ENCODE measurements at places on chromosomes 1 and 21. TPM values are rescaled to one million over a fixed set of nuclear protein-coding genes. Genes with fewer than 3 reads are reported as not detected.

PRPF38A gene
- 15.9 TPM for total RNA-seq

HS2ST1 gene
- 12.5 TPM for total RNA-seq

METTL13 gene
- 18.9 TPM for total RNA-seq

GPR153 gene
- 3.1 TPM for total RNA-seq
